ENCODE measurements at places on chromosomes 1 and 21.
A peak's percentile ranks its signal among the peaks of the same experiment; 100 is the strongest.

- peak; percentile 63 for DNase-seq
These were observed 21.9 kb downstream of the LRRC8D start for GRCh38 chr1:89842567-89843272.

DNA sequence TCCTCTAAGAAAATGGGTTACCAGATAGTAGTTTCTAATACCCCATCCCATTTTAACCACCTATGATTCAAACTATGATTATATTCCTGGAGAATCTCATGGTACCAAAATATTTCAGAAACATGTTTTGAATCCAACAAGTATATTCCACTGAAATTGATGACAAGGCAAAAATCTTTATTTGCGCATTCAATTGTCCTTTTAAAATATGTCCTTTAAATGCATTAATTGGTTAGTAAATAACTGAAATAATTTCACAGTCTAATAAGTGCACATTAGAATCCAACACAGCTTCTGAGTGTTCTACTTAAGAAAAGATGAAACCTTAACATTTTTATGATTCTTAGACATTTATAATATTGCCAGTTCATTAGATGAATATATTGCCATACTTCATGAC, 356.6 kb downstream of the SETD4 start:
- DNase-seq: no peak

- DNase-seq: no peak
These were observed 20.7 kb downstream of the PLOD1 start for GRCh38 chr1:11955221-11955620.

- DNase-seq: peak; percentile 58
These were observed 143.2 kb downstream of the KCTD3 start for GRCh38 chr1:215710036-215710898.

DNA sequence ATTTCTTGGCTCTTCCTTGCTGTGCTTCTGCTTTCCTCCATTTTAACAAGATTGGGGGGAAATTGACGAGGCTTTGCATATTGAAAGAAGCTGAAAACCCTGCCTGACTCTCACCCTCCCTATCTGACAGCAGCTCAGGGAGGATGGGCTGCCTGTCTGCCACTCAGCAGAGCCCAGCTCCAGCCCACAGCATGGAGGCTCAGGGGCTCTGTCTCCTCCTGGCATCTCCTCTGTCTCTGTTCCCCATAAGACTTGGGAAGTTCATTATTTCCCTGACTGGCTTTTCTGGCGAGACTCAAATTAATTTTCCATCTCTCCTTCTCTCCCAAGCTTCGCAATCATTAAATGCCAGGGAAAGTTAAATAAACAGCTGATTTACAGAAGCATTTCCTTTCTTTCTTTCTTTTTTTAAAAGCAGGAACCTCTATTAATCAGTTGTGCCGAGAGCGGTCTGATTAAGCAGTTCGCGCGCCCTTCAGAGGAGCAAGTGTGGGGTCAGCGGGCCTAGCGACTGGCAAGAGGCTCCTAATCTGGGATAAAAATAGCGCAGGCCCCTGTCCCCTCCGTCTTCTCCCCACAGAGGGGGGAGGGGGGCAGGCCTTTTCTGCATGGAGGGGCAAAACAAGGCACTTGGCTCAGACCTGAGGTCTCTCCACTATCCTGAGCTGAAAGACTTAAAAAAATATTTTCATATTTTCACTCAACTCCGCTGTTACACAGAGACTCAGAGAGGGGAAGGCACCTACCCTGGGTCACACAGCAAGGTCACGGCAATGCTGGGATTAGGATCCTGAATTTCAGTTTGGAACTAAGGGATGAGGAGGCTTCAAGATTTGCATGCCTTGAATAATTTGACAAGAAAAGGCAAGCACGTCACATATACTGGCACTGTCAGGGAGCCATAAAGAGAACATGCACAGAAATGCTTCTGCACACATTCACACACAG, 170.4 kb downstream of the ACTL8 start:
- DNase-seq: no peak

DNA sequence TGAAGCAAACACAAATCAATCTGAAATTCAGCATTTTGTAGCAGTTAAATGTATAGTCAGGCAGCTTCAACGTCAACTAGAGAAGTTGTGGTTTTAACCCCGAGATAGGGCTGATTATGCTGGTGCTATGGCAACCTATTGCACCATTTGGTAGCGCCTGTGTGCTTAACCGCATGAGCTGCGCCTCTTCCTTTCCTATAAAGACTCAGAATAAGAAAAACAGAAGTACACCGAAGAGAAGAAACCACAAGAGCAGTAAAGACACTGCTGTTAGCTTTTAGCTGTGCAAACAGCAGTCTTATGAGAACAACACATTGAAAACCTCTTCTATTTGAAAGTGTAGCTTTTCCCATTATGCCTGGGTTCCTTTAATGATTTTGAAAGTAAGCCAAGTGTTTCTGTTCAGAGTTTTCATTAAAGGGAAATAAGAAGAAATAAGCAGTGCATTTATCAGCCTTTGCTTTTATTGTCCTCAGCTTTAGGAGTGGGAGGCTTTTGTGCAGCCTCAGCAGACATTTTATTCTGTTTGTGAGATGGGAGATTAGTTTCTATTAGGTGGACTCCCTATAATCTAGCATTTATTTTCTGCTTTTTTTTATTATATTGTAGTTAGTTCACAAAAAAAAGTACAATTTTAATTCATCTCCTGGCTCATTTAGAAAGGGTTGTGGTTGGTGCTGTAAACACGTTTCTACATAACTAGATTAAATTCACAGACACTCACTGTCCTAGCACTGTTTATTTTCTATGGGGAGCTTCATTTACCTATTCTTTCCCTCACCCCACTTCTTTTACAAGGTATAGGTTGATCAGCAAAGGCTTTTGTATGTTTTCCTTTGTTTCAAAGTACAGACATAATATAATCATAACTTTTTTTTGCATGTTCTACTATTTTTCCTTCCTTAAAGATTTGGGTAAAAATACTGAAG, 43.3 kb downstream of the PTPRC start:
- DNase-seq: peak; percentile 98

DNA sequence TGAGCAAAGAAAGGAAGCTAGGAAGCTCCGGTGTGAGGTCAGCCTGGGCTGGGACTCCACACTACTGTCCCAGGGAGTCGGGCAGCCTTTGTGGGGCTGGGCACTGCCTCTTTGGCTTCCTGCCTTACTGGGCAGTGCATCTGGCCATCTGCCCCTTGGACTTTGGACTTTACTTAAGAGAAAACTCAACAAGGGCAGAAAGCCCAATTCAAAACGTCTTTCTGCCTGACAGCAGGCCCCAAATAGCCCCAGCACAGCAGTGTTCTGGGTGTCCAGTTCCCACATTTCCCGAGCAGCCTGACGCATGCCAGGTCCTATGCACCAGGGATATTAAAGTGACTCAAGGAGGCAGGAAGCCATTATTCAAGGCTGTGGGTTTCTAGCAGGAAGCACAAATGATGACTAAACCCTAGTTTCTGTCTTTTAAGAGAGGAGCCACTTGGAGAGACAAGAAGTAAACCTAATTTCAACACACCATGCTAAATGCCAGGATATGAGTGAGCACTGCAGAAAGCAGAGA, 37.9 kb upstream of the EDEM3 start:
- no peak for DNase-seq

- no peak for DNase-seq
These were observed 10.2 kb upstream of the USP48 start for GRCh38 chr1:21793104-21793503.

DNA sequence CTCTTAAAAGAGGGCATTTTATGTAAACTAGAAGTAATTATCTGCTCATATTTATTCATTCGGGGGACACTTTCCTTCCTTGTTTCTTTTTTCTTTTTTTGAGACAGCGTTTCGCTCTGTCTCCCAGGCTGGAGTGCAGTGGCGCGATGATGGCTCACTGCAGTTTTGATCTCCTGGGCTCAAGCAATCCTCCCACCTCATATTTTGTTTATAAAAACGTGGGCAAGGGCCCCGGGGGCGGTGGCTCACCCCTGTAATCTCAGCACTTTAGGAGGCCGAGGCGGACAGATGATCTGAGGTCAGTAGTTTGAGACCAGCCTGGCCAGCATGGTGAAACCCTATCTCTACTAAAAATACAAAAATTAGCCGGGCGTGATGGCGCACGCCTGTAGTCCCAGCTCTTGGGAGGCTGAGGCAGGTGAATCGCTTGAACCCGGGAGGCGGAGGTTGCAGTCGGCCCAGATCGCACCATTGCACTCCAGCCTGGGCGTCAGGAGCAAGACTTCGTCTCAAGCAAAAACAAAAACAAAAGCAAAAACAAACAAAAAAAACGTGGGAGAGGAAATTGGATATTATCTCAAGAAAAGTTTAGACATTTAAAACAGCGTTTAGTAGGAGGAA, 926 bp upstream of the DFFA start:
- peak; percentile 40 for DNase-seq
